ENCODE measurements at places on chromosomes 11 and 22.

DNA sequence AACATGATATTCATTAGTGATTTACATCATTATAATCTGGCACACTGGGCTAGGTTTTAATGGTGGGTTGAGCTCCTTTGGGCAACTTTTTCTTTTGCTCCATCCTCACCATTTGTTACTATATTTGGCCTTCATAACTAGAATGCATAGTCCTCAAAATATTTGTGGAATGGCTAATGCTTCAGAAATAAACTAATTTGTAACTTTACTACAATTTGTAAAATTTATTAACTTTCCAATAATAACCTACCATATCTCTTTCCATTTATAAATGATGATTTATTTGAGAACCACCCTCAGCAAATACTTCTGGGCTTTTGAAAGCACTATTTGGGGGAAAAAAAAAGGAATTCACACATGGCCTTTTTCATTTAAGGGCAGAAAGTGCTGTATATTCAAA, 79.7 kb downstream of the LARGE2 start:
- DNase-seq, result no peak

DNA sequence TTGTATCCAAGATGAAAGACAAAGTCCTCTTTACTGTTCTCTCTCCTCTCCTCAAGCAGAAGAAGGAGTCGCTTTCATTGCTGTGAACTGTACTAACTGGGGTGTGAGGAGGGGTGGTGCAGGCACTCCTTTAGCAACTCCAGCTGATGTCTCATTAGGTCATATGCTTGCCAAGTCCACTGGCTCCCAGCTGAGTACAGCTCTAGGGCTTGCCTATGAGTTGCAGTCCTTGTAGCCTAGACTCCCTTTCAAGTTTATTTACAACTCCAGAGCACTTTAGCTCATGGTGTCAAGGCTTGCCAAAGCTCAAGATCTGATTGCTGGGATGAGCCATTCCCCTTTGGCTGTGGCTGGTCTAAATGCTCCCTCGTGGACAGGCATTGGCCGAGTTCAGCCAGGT, 55.1 kb upstream of the PDGFD start:
- no peak for DNase-seq

DNA sequence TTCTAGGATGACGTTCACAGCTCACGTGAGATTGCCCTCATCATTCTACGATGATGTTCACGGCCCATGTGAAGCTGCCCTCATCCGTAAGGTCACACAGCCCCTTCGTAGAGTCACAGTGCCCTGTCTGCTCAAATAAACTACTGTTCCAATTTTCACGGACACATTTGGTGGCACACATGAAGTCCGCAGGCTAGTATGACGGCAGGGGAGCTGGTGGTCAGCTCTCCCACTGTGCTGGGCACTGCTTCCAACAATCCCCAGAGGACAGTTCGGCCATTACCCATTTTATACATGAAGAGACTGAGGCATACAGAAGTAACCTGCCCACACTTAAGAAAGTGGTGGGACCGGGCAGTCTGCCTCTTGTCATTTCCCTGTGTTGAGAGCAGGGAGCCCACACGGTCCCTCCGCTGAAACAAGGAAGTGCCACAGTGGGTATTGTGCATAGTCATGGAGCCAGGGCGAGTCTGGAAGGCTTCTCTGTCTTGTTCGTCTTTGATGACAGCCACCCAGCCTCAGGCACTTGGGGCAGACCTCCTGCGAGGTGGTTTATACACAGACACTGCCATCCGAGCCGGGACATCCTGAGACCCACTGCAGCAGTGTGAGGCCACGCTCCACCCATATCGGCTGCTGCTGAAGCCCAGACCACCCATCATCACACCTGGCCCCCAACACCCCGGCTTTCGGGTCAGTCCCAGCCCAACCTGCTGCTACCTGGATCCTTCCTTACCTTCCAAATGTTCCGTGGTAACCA, 114.3 kb downstream of the PHF21B start:
- DNase-seq, result no peak

- DNase-seq, result no peak
Observed at GRCh38 chr11:36976741-36977140, 378.7 kb upstream of the RAG2 start.

DNA sequence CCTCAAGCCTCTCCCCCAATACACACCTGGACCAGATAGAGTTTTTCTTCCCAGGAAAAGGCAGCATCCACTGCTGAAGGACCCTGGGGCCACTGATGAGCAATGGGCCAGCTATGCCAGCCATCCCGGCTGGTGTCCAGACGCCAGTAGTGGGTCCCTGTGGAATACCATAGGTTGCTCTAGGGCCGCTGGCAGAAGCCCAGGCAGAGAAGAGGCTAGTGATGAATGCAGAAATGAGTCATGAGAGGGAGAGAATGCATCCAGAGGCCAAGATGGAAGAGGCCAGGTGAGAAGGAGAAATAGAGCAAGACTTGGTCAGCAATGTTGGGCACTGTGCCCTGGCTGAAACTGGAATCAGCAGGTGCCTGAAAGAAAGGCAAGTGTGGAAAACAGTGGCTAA, 8.9 kb downstream of the HPX start:
- no peak for DNase-seq

DNA sequence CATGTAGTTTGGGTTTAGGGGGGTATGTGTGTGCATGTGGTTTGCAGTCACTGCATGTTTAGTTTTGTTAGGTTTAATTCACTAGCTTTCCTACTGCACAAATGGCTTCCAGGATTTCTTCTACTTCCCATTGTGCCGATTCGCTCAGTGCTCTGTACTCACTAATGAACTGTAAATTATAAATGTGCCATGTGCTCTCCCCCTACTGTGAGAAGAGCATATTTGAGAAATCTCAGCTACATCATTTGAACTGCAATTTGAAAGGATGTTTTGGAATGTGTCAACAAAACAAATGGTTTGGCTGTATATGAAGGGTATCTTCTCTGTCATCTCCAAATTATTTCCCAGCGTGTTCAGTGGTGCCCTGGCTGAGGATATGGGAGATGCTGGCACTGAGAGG, 28.1 kb downstream of the CYB5R2 start:
- no peak for DNase-seq

- no peak for DNase-seq
Observed at GRCh38 chr22:18121506-18121905, 10.9 kb downstream of the TUBA8 start.

DNA sequence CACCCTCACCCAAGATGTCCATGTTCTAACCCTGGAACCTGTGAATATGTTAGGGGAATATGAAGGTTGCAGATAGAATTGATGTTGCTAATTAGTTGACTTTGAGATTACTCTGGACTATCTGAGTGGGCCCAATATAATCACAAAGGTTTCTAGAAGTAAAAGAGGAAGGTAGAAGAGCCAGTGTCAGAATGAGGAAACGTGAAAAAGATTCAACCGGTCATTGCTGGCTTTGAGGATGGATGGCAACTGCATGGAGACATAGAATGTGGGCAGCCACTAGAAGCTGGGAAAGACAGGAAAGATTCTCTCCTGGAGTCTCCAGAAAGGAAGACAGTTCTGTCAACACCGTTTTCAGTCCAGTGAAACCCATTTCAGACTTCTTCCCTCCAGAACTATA, 86.6 kb downstream of the CLPB start:
- DNase-seq, result no peak

- no peak for DNase-seq
Observed at GRCh38 chr11:10243896-10244575, 50.0 kb downstream of the SBF2 start.

GRCh38 chr11:33574331-33574730, 126.3 kb downstream of the C11orf91 start:
- DNase-seq, result no peak

- DNase-seq, result peak; percentile 40
Observed at GRCh38 chr22:36331912-36332622, 55.7 kb downstream of the MYH9 start.

GRCh38 chr11:74269161-74269811, 42.2 kb downstream of the P4HA3 start:
- no peak for DNase-seq

- no peak for DNase-seq
Observed at GRCh38 chr22:45472426-45472825, 30.3 kb upstream of the FBLN1 start.

- no peak for DNase-seq
Observed at GRCh38 chr11:9397746-9398680, 13.6 kb downstream of the IPO7 start.

GRCh38 chr11:94968334-94968958, 4.9 kb downstream of the CWC15 start:
- DNase-seq, result no peak

GRCh38 chr11:123181075-123181474, 14.0 kb downstream of the CLMP start:
- no peak for DNase-seq

- DNase-seq, result peak; percentile 41
Observed at GRCh38 chr22:21972293-21972779, 10.3 kb downstream of the TOP3B start.

GRCh38 chr11:14645015-14645912, 1.7 kb downstream of the PDE3B start:
- DNase-seq, result no peak

GRCh38 chr11:107457205-107457557, 444 bp downstream of the CWF19L2 start:
- DNase-seq, result no peak

DNA sequence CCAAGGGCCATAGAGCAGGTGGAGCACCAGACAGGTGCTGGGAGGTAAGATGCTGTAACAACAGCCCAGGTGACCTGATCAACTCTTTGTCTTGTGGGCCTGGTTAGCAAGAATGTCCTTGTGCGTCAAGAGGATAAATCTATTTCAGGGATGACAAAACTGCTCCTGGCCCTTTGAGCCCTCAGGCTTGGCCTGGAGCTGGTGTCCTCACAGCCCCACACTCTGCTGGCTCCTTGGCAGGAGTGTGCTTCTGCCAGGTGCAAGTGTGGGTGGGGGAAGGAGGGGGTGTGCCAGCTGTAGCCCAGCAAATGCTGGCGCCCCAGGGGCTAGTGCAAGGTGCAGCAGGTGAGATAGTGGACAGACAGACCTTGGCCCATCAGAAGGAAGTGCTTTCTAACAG, 19.5 kb downstream of the AMPD3 start:
- DNase-seq, result no peak

DNA sequence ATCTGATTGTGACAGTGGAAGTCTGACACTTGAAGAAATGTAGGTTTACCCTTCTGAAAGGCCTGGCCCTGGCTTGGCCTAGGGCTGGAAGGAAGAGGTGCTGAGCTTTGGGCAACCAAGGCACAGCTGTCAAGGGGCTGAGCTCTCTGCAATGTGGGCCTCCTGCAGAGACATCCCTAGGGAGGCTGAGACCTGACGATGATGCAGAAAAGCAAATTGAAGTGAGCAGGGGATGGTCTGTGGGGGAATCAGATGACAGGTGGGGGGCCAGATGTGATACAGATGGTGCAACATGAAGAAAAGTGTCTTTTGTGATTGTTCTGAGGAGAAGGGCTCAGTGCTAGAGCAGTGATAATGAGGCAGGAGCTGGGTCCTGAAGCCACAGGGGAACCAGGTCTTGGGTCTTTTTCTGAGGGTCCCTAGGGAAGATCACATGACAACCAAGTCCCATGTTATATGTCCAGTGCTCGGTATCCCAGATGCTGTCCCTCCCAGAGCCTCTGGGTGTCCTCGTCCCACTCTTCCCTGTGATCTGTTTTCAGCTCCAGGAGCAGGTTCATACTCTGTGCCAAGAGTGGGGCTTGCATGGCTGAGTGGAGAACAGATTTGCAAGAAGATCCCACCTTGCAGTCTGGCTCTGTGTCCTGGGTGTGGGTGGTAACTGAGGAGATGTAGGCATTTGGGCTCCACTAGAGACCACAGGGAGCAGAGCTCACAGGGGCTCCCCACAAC, 79.9 kb upstream of the VPREB1 start:
- no peak for DNase-seq

GRCh38 chr22:32802237-32802765, 796 bp downstream of the TIMP3 start:
- no peak for DNase-seq

DNA sequence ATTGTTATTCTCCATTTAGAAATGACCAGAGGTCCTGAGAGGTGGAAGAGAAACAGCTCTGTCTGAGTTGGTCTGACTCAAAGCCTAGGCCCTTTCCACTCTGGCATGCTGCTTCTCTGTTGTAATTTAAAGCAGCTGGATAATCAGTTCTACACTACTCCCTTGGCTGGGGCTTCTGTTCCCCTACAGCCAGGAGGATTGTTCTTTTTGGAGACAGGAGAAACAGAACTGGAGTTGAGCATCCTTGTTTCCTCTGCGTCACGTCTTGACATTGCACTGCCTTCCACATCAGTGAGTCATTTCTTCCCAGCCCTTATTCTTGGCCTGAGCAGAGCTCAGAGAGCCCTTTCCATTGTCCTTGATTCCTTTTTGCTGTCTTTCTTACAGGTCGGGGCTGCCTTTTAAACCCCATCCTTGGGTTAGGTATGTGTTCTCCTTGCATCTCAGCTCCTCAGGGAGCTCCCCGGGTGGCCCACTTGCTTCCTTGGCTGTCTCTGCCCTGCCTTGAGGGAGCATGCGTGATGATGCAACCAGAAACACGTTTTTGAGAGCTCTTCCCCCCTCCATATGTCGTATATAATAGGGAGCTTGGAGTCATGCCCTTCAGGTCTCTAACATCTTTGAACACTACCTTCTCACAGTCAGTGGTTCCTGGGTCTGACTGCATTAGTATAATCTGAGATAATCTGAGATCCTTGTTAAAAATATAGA, 35.7 kb downstream of the CYB5R2 start:
- DNase-seq, result no peak

DNA sequence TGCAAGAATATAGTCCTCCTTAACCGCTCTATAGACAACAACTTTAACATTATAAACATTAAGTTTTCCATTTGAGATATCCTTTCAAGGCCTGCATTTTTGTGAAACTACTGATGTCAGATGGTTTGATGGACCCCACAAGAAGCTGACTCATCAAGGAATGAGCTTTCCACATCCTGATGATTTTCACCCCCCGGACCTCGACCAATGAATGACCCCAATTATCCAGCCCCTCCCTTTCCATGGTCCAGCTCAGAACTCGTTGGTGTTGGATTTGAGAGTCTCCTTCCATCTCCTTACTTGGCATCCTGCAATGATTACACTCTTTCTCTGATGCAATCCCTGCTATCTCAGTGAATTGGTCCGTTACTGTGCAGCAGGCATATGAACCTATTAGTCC, 31.8 kb upstream of the GUCY1A2 start:
- no peak for DNase-seq

DNA sequence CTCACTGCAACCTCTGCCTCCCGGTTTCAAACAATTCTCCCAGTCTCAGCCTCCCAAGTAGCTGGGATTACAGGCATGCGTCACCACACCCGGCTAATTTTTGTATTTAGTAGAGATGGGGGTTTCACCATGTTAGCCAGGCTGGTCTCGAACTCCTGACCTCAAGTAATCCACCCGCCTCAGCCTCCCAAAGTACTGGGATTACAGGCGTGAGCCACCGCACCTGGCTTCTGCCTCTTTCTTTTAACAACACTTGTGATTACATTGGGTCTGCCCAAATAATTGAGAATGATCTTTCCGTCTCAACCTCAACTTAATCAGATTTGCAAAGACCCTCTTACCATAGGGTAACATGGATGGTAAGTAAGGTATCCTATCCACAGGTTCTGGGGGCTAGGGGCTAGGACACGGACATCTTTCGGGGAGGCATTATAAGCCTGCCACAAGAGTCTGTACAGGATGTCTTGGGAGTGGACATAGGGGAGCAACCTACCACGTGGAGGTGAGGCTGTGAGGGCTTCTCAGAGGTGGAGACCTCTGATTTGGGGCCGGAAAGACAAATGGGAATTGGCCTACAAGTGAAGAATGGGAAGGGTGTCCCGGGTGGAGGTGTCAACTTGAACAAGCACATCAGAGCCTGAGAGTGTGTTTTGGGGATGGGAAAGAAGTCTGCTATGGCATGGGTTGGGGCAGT, 2.7 kb upstream of the CBX6 start:
- no peak for DNase-seq
